Astrocyte of the spinal cord (primary cell): ENCODE measurements at places on chromosomes 4 and X.

- DNase-seq, result peak; percentile 45
Observed at GRCh38 chr4:25928379-25929297, 14.6 kb downstream of the SMIM20 start.

- no peak for DNase-seq
Observed at GRCh38 chr4:36322921-36323354, 41.5 kb downstream of the DTHD1 start.

DNA sequence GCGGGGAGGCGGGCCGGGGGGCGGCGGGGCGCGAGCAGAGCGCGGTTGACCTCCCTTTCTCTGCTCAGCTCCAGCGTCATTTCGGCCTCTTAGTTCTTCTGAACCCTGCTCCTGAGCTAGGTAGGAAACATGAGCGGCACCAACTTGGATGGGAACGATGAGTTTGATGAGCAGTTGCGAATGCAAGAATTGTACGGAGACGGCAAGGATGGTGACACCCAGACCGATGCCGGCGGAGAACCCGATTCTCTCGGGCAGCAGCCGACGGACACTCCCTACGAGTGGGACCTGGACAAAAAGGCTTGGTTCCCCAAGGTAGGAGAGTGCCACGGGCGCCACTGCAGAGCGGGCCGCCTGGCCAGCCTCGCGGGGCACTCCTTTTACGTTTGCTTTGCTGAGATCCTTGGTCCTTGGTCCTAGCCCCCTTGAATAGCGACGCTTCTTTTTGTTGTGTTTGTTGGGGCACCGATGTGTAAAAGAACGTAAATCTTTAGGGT, at the start of gene HTATSF1:
HTATSF1 (plus strand) TSS at position 37 of the 497 bp plus-strand sequence; CDS start at position 130, 93 bp downstream.
- DNase-seq, result no peak

GRCh38 chrX:41019041-41019392, 66.2 kb upstream of the USP9X start:
- DNase-seq, result no peak

GRCh38 chr4:155032521-155033229, 175.8 kb upstream of the NPY2R start:
- DNase-seq, result no peak

GRCh38 chr4:184313058-184313581, 95.4 kb upstream of the ENPP6 start:
- DNase-seq, result no peak

DNA sequence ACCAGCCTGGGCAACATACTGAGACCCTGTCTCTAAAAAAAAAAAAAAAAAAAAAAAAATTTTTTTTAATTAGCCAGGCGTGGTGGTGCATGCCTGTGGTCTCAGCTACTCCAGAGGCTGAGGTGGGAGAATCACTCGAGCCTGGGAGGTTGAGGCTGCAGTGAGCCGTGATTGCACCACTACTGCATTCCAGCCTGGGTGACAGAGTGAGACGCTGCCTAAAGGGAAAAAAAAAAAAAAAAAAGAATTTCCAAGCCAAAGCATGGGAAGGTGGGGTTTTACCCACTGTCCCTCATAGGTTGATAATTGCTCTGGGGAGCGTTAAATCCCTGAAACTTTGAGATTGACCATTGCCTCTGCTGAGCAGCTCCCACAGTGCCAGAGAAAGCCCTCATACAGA, 427.5 kb downstream of the BCOR start:
- no peak for DNase-seq

GRCh38 chrX:145848448-145848847, 30.8 kb downstream of the SLITRK2 start:
- no peak for DNase-seq

DNA sequence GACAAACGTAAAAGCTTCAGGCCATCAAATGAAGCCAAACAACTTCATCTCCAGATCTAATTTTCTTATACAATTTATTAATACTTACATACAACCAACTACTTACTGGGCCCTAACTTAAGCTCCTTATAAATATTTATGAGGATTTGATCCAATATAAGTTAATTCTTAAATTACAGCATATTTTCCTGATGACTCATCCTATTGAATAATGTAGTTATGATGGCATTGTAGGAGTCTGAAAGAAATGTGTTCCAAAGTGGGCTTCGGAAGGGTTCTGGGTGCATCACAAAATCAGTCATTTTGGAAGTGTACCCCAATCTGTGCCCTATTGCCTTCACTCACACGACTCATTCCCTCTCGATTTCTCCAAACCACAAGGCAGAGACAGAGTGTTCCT, 455.1 kb upstream of the CTSO start:
- no peak for DNase-seq

DNA sequence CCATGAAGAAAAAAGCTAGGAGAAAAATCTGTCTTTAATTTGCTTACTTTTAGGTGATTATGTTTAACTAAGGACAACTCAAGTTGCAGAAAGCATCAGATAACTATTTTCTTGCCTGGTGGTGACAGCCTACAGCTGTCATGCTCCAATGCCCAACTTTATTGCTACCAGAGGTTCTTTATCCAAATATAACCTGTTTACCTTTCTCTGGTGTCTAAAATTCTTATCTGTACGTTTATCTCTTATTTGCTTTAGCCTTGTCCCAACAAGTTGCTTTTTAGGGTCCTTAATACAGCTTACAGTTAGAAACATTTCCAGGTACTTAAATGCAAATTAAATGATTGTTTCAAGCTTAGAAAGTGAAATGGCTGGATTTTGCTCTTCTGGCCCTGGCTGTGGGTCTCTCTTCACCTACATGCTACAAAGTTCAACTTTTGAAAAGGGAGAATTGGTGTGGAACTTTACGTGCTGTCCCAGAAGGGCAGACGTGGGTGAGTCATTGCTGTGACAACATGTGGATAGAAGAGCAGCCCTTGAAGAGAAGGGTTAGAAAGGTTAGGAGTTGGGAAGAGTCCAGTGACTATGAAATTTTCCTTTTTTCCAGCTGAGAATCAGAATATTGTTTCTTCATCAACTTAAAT, 60.7 kb downstream of the HPGD start:
- peak; percentile 9 for DNase-seq

GRCh38 chr4:122341886-122342285, 36.9 kb upstream of the ADAD1 start:
- peak; percentile 63 for DNase-seq

- DNase-seq, result peak; percentile 30
Observed at GRCh38 chr4:1720163-1720983, 750 bp downstream of the TMEM129 start.

- no peak for DNase-seq
Observed at GRCh38 chr4:74920704-74921103, 12.2 kb upstream of the PARM1 start.

DNA sequence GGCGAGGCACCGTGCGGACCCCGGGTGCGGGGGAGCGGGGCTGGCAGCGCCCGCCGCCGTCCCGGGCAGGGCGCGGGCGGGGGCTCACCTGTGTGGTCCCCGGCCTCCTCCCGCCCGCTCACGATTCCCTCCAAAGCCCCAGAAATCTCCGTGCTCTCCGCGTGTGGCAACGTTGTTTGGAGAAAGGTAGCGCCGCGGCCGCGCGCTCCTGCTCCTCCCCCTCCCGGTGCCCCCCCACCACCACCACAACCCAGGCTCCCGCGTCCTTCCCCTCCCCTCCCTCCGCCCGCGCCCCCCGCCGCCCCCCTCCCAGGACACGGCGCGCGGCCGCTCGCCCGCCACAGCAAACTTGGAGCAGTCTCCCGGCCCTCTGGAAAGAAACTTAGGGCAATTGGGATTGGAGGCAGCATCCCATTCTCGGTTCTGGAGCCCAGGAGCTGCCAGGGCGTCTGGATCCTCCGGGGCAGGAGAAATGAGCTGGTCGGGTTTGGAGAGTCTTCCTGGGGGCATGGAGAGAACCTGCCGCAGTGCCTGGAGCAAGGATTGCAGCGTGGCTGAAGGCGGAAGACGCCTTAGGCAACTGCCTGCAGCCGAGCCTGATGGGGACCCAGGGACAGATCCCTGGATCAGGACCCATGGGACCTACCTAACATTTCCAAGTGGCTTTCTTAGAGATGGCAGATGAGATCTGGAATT, 855 bp downstream of the KLF3 start:
- peak; percentile 63 for DNase-seq

GRCh38 chr4:61817071-61817470, 616.9 kb downstream of the ADGRL3 start:
- DNase-seq, result no peak

DNA sequence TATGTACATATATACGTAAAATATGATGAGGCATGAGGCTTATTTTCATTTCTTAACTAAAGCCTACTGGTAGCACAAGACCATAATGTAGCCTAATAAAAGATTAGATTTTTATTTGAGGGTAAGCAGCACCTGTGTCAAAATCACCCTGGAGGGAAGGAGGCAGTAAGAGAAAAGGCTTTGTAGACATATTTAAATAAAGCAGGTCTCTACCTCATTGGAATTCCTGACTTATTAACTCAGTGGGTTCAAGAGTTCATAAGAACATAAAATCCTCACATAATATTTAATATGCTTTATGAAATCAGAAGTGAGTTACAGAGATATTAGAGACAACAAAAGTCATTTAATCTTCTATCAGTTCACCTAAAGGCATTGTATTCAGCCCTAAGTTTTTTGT, 261.6 kb upstream of the ANKRD50 start:
- no peak for DNase-seq

- DNase-seq, result no peak
Observed at GRCh38 chrX:100407784-100408712, 2.0 kb downstream of the PCDH19 start.

- DNase-seq, result no peak
Observed at GRCh38 chr4:140556372-140557085, 12.2 kb downstream of the UCP1 start.

DNA sequence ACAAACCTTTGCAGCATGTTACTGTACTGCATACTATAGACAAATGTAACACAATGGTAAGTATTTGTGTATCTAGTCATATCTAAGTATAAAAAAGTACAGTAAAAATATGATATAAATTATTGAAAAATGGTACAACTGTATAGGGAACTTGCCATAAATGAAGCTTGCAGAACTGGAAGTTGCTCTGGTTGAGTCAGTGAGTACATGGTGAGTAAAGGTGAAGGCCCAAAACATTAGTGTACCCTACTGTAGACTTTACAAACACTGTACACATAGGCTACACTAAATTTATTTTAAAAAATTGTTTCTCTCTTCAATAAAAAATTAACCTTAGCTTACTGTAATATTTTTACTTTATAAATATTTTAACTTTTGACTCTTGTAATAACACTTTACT, 25.8 kb downstream of the SPIN3 start:
- DNase-seq, result no peak

DNA sequence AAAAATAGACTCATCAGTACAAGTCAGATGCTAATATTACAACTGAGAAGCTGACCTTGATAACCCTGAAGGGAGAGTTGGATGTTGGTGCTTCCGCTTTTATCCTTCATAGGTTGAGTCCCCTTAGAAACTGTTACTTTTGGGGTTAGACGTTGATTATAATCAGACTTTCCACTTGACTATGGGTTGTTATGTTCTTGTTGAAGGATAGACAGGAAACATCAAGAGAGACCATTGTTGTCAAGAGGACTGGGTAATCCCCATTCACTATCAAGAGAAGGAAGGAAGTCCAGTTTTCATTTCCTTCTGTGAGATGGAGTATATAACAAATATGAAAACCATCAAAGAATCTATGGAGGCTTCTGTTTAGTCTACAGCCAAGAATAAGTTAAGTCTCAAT, 229.9 kb upstream of the AFF2 start:
- no peak for DNase-seq

DNA sequence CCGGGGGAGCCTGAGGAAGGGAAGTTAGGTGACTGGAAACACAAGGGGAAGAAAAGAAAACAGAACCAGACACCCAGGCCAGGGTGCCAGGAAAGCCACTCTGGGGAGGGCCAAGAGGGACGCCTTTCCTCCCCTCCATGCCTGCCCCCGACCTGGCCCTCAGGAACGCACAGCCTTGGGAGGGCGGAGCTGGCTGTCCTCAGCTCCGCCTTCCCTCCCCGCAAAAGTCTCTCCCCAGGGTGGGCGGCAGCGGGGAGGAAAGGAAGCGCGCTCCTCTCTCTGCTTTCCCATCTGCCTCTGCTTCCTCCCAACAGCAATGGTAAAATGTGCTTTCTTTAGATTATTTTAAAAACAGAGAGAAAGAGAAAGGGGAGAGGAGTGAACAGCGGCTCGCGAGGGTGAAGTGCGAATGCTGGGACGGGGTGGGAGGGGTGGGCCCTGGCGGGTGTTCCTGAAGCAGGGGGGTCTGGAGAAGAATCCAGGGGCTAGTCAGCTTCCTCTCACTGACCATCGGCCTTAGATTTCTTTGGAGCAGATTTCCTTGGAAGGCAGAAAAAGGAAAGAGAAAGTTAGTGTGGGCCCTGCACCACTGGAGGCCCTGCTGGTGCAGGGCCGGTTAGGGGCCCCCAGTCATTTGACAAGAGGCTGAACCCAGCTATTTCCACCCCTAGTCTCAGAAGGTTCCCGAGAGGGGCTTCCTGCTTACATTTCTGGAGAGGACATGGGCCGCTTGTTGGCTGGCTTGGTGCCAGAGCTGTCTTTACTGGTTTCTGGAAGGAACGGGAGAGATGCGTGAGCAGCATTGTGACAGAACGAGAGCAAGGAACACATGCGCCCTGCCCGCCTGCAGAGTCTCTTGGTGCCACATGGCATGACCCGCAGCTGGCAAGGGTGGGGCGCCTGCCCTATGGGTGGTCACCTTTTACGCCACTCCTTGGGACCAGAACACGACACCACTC, 4.7 kb upstream of the RENBP start:
- DNase-seq, result no peak

DNA sequence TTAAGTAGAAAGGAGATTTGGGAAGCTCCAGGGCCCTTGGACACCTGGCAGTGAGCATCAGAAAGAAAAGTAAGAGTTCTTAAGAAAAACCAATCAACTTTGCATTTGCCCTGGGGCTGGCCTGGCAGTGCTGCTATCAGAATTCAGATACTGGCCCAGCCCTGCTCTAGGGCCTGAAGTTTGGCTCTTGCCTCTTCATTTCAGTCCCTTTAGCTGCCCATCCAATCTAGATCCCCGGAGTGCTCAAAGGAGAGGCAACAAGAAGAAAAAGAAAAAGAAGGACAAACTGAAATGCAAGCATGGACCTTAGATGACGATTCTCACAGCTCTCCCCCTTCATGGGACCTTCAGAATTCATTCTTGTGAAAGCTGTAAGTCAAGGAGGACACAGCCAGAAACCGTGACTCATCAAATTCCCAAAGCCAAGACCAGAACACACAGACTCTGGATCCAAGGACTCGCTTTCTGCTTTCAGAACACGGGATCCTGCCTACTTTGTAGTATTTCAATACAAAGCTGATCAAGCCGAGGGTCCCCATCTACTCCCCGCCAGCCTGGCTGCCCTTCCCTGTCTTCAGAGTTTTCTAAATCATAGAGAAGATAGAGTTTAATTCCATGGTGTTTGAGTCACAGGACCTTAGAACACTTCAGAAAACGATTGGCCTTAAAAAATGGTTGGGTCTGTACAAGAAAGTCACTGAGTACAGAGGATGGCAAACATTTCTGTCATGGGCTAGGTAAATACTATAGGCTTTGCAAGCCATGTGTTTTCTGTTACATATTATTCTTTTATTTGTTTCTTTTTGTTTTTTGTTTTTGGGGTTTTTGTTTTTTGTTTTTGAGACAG, 103.7 kb downstream of the RBM47 start:
- DNase-seq, result peak; percentile 82

- DNase-seq, result peak; percentile 39
Observed at GRCh38 chr4:71262161-71262560, 76.7 kb upstream of the SLC4A4 start.
